Activated T-cell treated with anti-CD3 and anti-CD28 coated beads for 1 hour (primary cell): ENCODE measurements at places on chromosomes 7 and 10.

DNA sequence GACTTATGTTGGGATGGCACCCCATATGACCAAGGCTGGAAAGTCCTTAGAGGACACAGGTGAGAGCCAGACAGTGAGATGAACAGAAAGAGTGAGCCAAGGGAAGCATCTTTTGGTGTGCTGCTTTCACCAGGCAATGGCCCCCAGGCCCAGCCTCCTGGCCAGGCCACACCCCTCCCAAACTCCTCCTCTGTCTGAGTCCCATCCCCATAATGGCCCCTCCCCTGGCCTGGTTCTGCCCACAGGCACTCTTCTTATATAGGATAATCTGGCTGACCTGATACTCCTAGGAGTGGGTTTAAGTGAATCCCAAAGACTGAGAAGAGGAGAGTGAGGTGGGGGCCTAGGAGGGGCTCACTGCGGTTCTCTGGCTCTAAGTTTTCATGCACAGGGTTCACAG, 252.5 kb downstream of the RPS24 start:
- DNase-seq: no peak

DNA sequence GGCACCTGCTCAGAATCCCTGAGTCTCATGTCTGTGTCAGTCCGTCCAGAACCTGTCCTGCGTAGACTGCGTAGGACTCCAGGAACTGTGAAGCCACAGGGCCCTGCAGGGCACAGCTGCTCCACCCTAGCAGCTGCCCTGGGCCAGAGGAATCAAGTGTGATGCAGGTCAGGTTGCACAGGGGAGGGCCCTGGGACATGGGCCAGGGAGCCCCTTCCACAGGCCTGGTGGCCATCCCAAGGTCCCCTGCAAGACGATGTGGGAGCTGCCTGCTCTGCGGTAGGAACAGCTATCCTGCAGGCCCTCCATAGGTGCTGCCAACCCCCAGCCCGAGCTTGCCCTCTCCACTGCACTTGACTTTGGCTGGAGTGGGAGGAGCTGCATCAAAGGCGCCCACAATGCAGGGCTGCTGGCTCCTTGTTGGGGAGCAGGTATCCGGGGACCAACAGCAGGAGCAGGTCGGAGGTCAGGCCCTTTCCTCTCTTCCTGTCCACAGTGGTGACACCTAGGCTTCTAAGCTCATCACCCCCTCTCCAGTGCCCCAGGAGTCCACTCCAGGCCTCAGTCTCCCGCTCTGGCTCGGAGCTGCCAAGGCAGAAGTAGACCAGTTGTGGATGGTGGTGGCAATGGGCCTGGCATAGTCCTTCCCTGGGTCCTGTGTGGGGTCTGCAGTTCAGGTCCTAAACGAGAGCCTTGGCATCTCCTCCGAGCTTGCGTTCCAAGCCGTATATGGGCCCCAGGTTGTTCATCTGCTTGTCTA, 149.1 kb downstream of the MAPK8 start:
- no peak for DNase-seq

DNA sequence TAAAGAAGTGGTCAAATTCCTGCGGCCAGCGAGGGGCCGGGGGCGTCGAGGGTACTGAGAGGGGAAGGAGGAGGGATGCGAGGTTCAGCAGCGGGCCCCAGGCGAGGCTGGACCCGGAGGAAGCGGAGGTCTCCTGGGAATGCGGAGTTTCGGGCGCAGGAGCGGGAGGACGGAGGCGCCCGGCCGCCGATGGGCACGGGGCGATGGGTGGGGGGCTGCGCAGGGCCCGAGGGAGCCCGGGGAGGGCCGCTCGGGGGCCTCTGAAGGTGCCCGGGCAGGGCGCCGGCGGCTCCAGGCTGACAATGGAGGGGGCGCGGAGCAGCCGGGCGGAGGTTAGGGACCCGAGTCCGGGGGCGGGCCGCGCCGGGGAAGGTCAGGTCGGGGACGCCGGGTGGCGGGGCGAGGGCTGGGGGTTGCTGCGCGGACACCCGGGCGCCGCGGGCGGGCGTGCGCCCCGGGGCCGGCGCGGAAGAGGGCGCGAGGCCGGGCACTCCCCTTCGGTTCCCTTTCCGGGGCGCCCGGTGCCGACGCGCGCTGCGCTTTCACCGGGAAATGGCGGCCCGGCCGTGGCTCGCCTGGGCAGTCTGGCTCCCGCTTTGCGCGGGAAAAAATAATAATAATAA, 683 bp downstream of the MACROH2A2 start:
- DNase-seq: no peak

DNA sequence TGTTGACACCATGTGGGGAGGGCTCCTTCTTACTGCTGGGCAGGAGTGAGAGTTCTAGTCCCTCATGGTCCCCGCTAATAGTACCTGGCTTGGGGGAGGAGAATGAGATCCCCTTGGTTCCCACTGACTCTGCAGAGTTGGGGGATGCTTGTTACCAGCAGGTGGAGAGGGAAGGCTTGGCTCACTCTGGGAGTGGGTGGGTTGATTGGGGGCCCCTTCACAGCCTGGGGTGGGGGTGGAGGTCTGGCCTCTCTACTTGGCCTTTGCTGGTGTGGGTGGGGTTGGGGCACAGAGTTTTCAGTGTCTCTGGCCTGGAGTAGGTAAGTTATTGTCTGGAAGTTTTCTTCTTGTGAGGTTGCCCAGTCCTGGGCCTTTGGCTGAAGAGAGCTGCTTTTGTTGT, 31.9 kb downstream of the ADCY1 start:
- no peak for DNase-seq

DNA sequence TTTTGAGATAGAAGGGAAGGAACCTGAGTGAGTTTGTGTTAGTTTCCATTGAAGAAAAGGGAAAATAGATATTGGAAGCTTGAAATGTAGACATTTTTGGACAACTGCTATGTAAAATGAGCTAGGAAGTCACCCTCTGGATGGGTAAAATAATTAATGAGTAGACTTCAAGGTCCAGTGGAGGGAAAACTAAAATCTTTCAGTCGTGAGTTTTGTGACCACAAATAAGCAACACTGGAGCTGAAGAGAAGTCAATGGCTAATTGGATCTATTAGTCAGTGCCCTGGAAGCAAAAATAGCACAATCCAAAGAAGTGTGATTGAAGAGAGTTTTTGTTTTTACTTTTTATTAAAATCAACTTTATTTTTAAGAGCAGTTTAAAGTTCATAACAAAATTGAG, 123.4 kb downstream of the MYO3A start:
- no peak for DNase-seq

DNA sequence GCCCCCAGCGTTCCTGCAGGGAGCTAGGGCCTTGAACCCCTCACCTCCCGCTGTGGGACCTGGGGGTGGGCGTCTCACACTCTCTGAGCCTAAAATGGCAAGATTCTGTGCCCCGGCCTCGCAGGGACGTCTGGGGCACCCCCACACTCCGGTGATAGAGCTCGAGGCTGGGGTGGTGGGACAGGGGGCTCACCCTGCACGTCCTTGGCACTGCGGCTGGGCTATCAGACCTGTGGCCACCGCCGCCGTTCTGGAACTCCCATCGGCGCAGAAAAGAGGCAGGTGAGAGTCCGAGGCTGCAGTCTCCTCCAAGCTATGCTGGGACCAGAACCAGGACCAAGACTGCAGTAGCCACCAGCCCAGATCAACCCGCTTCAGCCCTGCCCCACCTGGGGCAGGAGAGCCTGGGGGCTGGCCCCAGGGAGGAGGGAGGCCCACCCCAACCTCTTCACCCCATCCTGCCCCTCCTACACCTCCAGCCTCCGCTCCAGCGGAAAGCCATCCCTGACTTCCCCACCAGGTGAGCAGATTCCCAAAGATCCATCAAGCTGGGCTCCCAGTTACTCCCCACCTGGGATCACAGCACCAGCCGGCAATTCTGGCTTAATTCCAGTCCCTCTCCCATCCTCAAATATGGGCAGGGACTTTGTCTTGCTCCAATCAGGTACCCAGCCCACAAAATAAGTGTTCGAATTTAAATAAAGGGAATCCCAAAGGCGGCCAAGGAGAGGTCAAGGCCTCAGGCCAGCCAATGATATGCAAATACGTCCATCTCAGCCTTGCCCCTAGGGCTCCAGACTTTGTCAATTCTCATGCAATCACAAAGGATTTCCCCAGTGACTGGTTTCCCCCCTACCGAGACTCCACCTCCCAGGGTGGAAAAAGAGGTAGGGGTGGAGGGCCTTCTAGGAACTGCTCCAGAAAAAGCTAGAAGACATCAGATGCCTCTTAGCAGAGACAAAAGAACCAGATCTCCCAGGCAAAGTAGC, 16.4 kb downstream of the TNRC18 start:
- no peak for DNase-seq

DNA sequence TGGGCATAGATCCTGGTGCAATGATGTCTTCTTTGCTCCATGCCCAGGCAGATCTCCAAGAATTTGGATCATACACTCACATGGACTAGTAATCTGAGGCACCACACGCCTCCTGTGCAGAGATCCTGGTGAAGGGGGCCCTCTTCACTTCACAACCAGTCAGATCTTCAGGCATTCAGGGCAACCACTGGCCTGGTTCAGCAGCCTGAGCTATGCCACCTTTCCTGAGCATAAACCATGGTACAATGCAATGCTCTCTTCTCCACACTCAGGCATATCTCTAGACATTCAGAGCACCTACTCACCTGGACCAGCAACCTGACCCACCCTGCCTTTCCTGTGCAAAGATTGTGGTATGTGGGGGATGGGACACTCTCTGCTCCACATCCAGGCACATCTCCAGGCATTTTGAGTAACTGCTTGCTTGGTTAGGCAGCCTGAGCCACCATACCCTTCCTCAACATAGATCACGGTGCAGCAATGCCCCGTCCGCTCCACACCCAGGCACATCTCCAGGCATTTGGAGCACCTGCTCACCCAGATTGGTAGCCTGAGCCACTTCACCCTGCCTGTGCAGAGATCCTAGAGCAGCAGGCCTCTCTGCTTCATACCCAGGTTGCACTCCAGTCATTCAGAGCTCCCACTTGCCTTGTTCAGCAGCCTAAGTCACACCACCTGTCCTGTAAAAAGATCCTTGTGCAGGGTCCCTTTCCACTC, 532.2 kb upstream of the STEAP1 start:
- no peak for DNase-seq

DNA sequence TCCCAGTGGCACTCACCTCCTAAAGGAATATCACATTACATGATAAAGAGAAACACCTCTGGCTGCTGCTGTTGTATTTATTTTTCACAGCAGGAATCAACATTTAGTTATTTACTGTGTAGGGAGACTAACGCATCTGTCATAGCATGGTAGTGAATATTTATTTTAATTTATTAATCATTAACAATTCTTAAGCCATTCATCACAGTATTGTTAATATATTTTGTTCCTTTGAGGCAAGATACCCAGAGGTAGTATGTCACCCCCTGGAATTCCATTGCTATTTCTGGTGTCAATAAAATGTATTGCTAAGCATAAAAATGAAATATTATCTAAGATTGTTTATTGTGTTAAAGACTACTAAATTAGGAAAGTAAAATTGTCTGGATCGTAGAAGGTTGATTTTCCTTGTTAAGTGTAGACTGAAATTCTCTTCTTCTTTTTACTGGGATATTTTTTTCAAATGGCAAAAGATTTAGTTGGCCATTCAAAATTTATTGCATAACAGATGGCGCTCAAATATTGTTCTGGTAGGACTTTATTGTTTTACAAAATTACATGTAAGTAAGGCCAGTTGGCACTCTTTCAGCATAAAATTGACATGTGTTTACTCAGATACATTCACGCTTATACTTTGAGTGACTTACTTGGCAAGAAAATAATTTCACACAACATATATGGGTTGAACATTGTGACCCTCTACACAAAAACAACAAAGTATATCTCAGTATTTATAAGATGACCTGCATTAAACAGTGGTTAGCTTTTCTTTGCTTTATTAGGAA, 1358.7 kb upstream of the SORCS1 start:
- DNase-seq: no peak

DNA sequence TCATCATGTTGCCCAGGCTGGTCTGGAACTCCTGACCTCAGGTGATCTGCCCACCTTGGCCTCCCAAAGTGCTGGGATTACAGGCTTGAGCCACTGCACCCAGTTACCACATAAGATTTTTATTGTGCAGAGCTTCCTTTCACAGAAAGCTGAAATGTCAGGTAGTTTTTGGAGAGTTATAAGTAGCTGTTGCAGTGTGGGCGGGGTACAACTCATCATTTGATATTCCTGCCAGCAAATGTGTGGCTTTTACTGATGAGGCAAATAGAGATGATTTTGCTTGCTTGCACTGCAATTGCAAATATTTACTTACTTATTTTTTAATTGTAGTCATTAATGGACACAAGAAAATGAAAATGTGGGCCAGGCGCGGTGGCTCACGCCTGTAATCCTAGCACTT, 32.4 kb downstream of the NKX2-3 start:
- no peak for DNase-seq

- no peak for DNase-seq
Measured at GRCh38 chr10:6394084-6394483, 186.0 kb downstream of the PRKCQ start.

DNA sequence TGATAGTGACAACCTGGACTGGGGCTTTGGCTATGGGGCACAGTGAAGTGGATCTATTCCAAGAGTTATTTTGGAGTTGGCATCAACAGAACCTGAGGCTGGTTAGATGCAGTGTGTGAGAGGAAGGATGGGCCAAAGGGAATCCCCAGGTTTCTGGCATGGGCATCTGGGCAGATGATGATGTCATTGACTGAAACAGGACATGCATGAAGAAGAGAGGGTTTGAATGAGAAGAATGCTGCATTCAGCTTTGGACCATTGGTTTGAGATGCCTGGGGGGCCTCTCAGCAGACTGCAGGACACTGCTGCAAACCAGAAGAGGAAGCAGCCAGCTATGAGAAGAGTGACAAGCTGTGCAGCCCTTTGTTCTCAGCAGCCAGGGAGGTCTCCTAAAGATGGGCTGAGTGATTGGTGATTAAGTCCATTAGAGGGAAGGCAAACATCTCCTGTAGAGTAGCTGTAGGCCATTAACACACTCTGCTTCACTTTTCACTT, 23.1 kb upstream of the PIK3CG start:
- DNase-seq: no peak

DNA sequence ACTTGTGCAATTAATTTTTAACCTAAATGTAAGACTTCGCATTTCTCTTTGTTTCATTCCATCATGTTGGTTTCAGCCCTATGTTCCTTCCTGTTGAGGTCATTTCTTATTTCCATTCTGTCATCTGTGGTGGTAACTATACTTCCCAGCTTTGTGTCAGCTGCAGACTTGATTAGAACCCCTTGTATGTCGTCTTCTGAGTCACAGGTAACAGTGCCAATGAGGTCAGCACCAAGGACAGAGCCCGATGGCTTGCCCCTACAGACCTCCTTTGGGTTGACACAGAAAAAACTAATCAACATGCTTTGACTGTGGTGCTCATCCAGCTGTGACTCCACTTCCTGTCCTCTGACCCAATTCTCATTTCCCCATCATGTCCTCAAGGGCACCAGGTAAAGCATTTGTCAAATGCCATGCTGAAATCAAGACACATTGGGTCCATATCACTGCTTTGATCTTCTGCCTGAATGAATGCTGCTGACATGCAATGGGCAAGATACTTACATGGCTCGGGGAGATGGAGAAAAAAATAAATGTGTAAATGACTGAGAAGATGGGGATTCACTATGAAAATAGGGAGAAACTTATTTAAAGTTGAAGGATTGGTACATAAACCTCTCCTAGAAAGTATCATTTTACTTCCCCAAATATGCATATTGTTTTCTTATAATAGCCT, 25.6 kb upstream of the CRTAC1 start:
- DNase-seq: no peak
